ENCODE measurements at places on chromosomes 3 and 15.

DNA sequence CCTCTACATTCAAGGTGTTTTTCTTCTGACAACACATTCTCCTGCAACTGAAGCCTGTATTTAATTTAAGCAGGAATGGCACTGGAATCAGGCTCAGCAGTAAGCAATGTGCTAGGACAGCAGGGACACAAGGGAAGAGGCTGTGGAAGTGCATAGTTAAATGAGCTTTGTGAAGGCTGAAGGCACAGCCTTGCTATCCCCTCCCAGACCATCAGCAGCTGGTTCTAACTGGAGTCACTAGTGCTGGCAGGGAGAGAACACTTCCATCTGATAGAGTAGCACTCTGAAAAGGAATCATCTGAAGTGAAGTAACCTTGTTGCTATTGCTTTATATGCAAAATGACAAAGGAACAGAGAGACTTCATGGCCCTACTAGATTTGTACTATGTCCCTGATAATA is 14.7 kb downstream of the UQCC5 start:
- no peak for DNase-seq

GRCh38 chr3:187288131-187288854 is 3.2 kb downstream of the MASP1 start:
- DNase-seq, result no peak

DNA sequence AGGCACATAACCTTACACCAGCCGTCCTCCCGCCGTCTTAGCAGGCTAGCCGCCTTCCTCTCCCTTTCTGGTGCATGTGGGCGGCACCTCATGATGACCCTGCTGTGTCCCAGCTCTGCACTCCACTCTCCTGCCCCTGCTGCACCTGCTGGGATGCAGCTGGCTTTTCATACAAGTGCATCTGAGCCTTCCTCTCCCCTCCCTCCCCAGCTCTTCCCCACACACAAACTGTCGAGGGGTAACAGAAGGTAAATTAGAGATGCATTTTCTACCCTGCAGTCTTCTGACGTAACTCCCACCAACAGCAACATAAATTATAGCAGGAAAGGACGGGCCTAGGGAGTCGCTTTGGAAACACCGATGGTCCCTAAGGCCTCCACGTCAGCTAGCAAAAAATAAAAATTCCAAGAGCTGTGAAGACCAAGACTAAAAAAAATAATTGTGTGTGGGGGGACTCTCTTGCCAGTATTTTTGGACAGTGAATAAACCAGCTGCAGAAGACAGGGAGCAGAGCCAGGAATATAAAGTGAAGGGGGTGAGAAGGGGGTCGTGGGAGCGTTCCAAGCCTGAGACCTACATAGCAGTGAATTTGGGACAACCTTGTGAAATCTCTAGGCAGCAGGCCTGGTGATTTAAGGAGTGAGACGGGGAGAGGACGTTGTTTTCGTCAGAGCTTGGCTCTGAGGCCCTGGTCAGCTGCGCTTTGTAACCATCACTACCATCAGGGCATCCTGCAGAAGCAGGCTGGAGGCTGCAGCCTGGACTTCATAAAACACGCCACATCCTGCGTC is 216.2 kb downstream of the ADAMTS17 start:
- no peak for DNase-seq

GRCh38 chr3:55066551-55067047 is 138.7 kb upstream of the LRTM1 start:
- DNase-seq, result no peak

DNA sequence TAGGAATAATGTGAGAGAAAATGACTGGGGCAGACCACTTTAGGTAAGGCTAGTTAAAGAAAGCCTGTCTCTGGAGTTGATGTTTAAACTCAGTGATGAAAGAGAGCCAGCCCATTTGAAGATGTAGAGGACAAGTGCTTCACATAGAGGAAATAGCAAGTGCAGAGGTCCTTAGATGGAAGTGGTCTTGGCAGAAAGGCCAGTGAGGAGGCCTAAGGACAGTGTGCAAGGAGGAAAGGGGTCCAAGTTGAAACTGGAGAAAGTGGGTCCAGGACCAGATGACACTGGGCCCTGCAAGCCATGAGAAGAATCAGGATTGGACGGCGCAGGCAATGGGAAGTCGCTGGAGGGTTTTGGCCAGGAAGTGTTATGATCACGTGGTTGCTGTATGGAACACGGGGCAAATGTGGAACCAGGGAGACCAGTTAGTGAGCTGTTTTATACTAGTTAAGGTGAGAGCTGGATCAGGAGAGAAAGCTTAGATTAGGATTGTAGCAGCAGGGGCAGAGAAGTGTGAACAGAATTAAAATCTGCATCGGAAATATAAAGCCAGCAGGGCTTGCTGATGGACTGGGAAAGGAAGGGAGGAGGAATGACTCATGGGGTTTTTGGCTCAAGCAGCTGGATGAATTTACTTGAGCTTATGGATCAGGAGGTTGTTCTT is 48.0 kb upstream of the SCAANT1 start:
- no peak for DNase-seq

- no peak for DNase-seq
Observed at GRCh38 chr3:143672396-143673165, 175.7 kb downstream of the SLC9A9 start.

DNA sequence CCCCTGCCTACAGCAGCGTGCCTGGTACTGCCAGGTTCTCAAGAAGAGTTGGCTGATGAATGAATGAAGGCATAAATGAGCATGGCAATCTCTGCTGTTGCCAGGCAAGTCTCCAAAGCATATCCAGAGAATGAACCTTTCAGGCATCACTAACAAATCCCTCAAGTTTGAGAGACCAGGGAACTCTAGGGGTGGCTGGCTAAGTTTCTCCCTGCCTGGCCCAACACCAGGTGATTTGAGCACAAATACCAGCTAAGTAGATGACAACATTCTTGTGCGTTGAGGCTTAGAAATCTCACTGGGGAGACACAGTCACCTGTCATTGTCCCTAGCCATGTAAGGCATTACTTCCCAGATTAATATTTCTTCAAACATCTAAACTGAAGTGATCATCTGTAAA is 81.4 kb upstream of the PTX3 start:
- DNase-seq, result no peak

DNA sequence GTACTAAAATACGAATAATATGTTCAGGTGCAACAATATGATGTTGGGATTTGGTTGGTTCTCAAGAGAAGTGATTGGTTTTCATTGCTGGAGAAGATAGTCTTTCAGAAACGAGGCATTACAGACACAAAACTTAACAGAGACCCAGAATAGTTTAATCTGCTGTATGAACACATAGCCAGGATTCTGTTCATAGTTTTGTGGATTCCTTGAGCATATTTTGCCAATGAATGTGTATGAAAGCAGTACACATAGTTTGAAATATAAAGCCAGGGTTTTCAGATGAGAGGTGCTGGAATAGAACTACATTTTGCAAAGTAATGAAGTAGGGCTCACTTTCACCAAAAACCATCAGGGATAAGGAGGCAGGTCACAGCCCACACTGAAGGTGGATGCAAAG is 5.7 kb upstream of the MCTP2 start:
- DNase-seq, result no peak

DNA sequence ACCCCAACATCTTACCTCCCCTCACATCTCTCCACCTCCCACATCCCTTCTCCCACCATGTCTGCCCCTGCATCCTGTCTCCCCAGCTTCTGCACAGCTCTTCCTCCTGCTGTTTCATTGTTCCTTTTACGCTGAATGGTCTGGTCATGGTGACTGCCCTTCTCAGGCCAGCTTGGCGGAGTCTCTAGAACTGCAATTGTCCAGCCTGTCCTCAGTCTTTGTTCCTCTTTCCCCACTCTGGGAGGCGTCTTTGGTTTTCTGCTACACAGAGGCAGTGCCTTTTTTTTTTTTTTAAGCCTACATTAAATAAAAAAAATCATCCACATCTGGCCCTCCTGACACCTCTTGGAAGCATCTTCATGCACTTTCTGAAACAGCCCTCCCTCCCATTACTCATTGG is 49.1 kb upstream of the SEC22A start:
- DNase-seq, result no peak
